ENCODE measurements at places on chromosomes 3 and 15. TPM values are rescaled to one million over a fixed set of nuclear protein-coding genes. Genes with fewer than 3 reads are reported as not detected.
A peak's percentile ranks its signal among the peaks of the same experiment; 100 is the strongest.

DNA sequence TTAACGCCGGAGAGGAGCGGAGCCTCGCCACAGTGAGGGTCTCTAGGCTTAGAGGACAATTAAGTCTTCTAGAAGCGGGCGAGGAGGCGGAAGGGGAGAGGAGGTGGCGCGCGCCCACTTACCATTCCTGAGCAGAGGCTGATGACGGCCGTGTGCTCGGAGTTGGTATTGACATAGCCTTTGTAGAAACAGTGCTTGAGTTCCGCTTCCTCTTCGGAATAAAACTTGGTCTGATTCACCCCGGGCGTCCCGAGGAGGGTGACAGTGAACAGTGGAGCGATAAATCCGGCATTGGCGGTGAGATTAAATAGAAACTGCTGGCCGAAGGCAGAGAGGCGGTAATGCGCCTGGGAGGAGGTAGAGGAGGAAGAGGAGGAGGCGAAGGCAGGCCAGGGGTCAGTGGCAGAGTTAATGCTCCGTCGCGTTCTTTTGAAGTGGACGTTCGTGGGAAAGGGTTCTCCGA is 1.3 kb downstream of the ADAMTS9 start:
- peak; percentile 54 for DNase-seq

GRCh38 chr3:24648063-24648462 is 153.4 kb upstream of the THRB start:
- no peak for DNase-seq

DNA sequence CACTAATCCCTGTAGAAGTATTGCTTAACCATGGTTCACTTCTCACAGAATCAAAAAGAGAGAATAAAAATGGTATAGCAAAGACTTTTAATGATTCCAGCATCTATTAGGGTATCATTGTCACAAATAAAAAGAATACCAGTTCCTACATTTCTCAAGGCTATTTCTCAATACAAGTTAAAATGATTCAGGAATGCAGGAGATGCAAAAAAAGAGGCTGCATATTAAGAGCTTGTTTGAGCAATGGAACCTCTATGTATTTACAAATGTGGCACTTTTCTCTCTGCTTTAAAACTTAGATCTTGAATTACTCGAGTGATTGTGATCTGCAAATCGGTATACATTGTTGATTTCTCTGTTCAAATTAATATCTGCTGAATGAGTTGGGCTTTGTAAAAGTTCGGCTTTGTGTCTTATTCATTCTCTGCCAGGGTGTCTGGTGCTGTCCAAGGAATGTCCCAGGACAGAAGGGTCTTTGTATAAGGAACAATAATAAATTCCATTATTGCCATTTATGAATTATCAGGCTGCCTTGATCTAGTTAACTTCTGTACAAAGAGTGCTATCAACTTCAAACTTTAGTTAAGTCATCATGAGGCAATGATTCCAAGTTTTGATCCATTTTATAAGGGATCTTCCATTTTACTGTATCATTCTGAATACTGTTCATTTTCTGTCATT is 364.2 kb downstream of the RBMS3 start:
- DNase-seq: no peak

- DNase-seq: peak; percentile 70
Observed at GRCh38 chr3:71972031-71972430, 187.1 kb upstream of the PROK2 start.

GRCh38 chr15:38611228-38611627 is 46.6 kb upstream of the RASGRP1 start:
- no peak for DNase-seq

DNA sequence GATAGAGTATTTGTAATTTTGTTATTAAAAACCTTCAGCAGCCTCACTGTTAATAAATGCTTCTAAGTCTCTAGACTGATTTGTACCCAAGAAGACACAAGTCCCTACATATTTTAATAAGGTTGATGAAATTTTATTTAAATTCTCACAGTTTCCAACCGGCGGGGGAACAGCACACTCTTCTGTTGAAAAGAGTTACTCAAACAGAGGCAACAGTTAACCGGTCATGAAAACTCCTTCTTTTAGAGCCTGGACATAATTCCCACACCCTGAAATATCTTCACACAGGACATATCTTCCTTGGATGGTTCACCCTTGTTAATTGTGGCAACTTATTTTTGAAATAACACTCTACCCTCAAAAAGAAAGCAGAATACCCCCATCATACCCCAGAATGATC is 278.8 kb downstream of the FOXP1 start:
- peak; percentile 23 for DNase-seq

- DNase-seq: no peak
Observed at GRCh38 chr3:155182467-155182866, 102.3 kb downstream of the MME start.

NR2E3 gene
- 0.26 TPM for total RNA-seq

LINGO1 gene
- not detected for total RNA-seq

PSTPIP1 gene
- total RNA-seq: not detected

Data from bronchial epithelial cell (primary cell).